Mucosa of gallbladder (tissue), 1 donor: ENCODE measurements at places on chromosomes 2 and 18. TPM values are rescaled to one million over a fixed set of nuclear protein-coding genes. Genes with fewer than 3 reads are reported as not detected.

GRCh38 chr18:50008306-50008705 lies 186.6 kb downstream of the MYO5B start:
- DNase-seq, result no peak

GRCh38 chr18:32018331-32019250 lies at the start of gene RNF125:
Gene RNF125 (plus strand): TSS chr18:32018825. CDS start chr18:32018864, 39 bp downstream.
- peak; percentile 78 for DNase-seq

GRCh38 chr2:216736326-216736725 lies 41.0 kb upstream of the IGFBP5 start:
- no peak for DNase-seq

GRCh38 chr18:65620076-65620696 lies 130.6 kb upstream of the CDH7 start:
- no peak for DNase-seq

GRCh38 chr2:64704161-64704560 lies 50.4 kb upstream of the SERTAD2 start:
- DNase-seq, result no peak

GRCh38 chr2:38237311-38237710 lies 139.8 kb downstream of the ATL2 start:
- DNase-seq, result no peak

- DNase-seq, result no peak
Observed at GRCh38 chr2:231985823-231986261, 24.3 kb downstream of the DIS3L2 start.

DNA sequence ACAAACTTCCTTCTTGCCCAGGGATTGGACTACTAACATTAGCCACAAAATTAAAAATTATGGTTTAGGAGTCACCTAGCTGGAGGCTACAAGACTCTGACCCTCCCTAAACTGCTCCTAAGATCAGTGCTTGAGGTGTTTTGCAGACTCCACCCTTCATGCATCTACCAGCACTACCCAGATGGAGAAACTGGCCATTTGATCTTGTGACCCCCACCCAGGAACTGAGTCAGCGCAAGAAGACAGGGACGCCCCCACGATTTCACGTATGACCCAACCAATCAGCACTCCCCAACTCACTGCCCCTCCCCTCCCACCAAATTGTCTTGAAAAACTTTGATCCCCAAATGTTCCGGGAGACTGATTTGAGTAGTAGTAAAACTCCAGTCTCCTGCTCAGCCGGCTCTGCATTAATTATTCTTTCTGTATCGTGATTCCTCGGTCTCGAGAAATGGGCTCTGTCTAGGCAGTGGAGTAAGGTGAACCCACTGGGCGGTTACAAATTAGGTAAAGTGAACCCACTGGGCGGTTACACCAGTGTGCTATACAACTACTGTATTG lies 40.1 kb upstream of the CCDC88A start:
- DNase-seq, result no peak

DNA sequence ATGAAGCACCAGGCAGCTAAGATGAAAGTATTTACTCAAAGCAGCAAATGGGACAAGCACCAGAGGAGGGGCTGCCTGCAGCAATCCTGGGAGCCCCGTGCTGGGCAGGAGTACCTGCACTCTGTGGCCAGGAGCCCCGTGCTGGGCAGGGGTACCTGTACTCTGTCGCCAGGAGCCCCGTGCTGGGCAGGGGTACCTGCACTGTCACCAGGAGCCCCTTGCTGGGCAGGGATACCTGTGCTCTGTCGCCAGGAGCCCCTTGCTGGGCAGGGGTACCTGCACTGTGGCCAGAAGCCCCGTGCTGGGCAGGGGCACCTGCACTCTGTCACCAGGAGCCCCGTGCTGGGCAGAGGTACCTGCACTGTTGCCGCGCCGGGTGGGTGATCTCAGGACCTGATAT lies 158.6 kb downstream of the MYT1L start:
- no peak for DNase-seq

DNA sequence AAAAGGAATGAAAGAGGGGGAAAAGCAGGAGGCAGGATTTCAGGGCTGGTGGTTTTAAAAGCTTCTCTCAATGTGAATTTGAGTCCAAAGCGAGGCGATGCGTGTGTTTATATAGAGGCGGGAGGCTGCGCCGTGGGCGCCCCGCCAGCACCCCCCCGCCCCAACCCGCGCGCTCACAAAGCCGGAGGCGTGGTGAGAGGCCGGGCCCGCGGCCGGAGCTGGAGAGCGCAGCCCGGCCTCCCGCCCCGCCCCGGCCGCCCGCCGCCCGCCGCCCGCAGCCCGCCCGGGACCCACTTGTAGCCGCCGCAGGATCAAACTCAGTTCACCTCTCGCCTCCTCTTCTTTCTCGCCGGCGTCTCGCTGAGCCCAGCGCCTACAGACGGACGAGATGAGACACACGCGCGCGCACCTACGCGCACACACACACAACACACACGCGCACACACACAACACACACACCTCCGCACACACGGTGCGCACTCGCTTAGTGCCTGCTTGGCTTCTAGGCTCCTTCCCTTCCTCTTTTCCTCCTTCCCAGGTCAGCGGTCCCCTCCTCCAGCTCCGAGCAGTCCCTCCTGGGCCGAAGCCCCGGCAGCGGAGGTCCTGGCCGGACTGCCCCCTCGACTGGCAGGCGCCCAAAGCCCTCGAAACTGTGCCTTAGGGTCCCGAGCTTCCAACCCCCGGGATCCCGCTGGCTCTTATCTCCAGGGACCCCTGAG lies 1.3 kb upstream of the CYP26B1 start:
- DNase-seq, result peak; percentile 24

DNA sequence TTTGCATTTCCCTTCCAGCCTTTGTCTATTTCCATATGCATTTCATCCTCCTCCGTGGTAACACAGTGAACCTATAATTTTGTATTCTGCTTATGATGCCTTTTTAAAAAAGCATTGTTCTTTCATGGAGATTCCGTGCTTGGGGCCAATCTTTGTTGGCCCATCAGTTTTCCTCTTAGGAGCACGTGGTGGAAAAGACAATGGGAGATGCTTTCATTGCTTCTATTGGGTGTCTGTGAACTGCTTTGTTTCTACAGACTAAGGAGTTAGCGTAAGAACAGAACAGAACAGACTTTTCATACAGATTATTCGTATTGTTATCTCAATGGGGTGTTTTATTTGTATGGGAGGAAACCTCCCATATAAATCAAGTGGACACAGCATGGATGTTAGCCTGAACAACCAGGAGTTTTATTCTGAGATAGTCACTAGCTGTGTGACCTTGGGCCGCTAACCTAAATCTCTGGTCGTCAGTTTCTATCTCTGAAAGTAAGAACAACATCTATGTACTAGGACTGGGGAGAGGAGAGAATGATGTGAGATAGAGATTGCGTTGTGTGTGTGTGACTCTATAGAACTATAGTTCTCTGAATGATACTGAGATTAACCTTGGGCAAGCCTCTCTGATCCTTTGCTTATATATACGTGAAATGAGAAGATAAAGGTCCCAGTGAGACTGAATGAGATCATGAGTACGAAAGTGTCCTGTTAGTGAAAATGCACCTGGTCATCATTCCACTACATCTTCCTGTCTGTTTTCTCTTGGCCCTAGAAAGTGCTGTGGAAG lies 22.9 kb upstream of the YWHAQ start:
- DNase-seq, result no peak

DNA sequence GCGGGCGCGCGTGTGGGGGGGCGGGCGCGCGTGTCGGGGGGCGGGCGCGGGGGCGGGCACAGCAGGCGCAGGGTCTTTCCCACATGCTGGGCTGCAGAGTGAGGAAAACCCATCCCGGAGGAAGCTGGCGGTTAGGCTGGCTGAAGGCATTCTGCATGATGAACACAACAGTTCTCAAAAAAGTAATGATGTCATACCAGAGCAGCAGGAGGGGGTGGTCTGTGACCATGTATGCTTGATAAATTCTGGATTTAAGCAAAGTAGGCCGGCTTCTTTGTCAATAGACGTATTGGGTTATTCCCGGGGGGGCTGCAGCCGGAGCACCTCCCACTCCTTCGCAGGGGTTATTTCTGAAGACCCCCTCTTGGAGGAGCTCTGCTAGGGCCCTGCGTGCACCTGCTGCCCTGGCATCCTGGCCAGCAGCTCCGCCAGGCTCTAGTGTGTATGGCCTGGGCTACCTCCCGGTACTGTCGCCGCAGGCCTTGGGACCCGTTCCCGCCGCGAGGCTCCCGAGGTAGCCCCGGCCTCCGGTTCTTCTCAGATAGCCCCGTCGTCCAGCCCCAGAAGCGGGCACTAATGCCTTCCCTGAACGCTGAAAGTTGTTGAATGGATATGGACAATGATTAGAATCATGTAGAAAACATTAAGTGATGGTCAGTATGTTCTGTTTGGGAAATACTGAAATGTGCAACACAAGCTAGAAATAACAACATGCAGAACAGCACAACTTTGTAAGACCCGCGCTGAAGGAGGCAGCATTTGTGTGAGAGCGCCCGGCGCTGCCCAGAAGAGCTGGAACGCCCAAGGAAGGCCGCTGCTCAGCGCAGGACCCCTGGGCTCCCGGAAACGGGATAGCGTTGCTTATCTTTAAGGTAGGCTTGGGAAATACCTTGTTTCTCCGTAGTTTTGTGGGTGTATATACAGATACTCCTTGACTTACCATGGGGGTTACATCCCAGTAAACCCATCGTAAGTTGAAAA lies 101.4 kb upstream of the RAB6C start:
- no peak for DNase-seq

DNA sequence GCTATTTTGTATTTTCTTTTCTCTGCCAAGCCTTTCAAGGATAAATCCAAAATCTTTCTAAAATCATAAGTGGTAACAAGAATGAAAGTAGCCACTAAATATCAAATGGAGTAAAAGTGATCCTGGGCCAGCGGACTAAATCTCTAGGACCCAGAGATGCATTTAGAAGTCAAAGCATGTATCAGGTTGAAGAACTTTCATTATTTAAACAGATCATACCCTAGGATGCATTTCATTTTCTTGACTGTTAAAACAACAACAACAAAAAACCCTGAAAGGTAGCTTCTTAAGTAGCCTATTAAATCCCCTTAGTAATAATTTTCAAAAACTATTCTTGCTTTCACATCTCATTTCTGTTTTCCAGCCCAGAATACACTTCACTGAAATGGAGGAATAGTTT lies 4.8 kb upstream of the POU3F3 start:
- no peak for DNase-seq

- DNase-seq, result no peak
Observed at GRCh38 chr2:189676471-189676870, 2.0 kb downstream of the ANKAR start.

GRCh38 chr2:158473719-158474392 lies 17.1 kb downstream of the PKP4 start:
- DNase-seq, result no peak

DNA sequence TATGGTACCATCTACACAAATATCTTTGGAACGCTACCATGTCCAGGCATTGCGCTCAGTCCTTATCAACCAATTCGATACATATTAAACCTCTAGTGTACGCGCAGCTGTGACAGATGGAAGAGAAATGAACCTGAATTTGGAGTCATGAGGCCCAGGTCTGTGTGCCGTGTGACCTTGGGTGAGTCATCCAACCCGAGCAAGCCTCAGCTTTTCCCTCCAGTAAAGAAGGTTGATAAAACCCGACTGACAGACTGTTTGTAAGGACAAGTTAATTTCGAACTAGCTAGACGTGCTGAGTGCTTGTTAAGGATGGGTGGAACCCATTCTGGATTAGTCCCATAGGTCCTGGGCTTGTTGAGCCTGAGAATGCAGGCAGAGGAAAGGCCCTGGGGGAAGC lies 28.2 kb downstream of the GREB1 start:
- DNase-seq, result no peak

DNA sequence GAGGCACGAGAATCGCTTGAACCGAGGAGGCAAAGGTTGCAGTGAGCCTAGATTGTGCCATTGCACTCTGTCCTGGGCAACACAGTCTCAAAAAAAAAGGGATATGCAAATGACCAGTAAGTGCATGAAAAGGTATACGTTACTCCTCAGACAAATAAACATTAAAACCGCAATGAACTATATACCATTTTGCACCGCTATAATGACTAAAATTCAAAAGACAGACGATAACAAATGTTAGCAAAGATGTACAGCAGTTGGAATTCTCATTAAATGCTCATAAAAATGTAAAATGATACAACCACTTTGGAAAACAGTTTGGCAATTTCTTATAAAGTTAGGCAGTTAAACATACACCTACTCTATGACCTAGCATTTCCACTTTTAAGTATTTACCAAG lies 67.4 kb upstream of the MSH6 start:
- DNase-seq, result no peak

DNA sequence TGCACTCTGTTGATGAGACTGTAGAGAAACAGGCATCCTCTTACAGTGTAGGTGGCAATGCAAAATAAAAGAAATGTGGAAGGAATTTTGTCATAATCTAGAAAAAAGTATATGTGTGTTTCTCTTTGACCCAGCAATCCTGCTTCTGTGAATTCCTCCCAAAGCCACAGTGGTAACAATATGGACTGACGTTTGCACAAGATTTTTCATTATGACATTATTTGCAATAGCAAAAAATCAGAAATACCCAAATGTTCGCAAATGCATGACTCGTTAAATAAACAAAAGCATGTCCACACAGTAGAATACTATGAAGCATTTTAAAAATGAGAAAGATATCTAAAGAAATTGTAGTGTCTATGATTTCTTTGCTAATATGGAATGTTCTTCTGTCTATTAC lies 255.2 kb upstream of the NRP2 start:
- no peak for DNase-seq

GRCh38 chr2:120542911-120543527 lies 192.6 kb upstream of the GLI2 start:
- DNase-seq, result no peak

DNA sequence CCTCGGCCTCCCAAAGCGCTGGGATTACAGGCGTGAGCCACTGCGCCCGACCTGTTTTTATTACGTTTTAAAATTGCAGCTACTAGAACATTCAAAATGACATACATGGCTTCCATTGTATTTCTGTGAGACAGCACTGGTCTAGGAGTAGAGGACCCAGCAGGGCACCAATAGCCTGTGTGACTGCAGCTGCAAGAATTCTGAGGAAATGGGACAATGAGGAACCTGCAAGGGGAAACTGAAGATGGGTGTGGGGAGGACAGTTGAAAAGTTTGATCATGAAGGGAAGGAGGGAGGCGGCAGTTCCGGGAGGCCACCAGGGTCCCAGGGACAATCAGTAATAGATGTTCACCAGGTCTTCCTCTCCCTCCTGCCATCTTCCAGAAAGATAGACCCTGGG lies 13.9 kb upstream of the DNPEP start:
- DNase-seq, result no peak

DNA sequence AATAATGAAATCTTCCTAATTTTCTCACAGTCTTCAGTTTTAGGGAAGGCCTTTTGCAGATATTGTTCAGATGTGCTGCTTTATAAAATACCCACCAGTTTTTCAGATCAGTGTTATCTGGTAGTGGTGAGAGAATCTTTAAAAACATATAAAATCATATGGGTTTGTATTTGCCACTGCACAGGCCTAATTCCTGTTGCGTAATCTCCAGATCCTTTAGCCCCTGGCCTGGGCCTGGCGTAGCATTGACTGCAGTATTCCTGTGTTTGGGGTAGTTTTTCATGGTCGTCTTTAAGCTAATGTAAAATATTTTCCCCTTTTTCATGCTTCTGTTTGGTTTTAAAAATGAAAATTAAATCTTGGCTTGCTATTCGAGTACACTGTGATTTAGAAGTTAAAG lies 43.2 kb downstream of the TSHZ1 start:
- DNase-seq, result no peak

Gene ILKAP
- total RNA-seq, result 40.5 TPM

Gene MATN3
- 0.89 TPM for total RNA-seq

Gene ERFE
- 0.35 TPM for total RNA-seq

Gene BMP10
- not detected for total RNA-seq

Gene PDE1A
- 27.8 TPM for total RNA-seq

Gene ST6GAL2
- total RNA-seq, result 28.3 TPM

Gene HOXD3
- total RNA-seq, result 3.2 TPM

Gene PARD3B
- 28.0 TPM for total RNA-seq

Gene C2orf78
- total RNA-seq, result not detected

Gene CLEC4F
- 0.17 TPM for total RNA-seq

Gene COL4A3
- total RNA-seq, result 16.0 TPM

Gene KCNS3
- total RNA-seq, result 6.5 TPM

Gene PLB1
- total RNA-seq, result 7.2 TPM
